Activated T-helper 2 cell treated with anti-CD3 and anti-CD28 coated beads, Interferon-gamma antibody, Interleukin-2, Interleukin-4, amounts not matched to agents 10 μg/mL and 5 μg/mL and 100 μg/mL, durations not matched to agents 14 hours and 24 hours and 36 hours (primary cell): ENCODE measurements at places on chromosomes 1 and 21. TPM values are rescaled to one million over a fixed set of nuclear protein-coding genes. Genes with fewer than 3 reads are reported as not detected.
A peak's percentile ranks its signal among the peaks of the same experiment; 100 is the strongest.

OVAAL gene
- not detected in 2 replicates for total RNA-seq

CITED4 gene
- 3.6 and 4.2 TPM in 2 replicates for total RNA-seq

FMO3 gene
- total RNA-seq = not detected in 2 replicates

RIPPLY3 gene
- 0.21 TPM in 1 of 2 replicates, not detected in the other for total RNA-seq

TRAF3IP3 gene
- total RNA-seq = 386 and 390 TPM in 2 replicates

SHISA4 gene
- 0.41 and 0.48 TPM in 2 replicates for total RNA-seq

GJA4 gene
- total RNA-seq = not detected in 2 replicates

DNA sequence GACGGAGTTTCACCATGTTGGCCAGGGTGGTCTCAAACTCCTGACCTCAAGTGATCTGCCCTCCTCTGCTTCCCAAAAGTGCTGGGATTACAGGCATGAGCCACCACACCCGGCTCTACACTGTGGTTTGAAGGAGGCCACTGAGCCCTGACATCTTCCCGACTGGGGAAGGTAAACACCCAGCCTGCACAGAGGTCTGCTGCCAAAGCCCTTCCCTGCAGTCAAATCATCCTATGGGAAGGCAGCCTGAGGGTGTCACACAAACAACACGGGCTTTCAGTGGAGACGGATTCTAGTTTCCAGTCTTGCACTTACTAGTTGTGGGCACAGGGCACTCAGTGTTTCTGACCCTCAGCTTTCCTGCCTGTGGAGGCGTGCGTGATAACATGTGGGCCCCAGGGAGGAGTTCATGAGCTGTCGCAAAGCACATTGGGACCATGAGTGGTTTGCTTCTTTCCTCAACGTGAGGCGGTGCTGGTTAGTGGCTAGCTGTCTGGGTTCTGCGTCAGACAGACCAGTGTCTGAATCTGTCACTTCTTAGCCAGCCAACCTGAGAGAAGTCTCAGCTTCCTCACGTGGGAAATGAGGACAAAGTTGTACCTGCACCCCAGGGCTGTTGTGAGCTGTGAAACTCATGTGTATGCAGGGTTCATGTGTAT lies 21.5 kb upstream of the OPRD1 start:
- no peak for DNase-seq

GRCh38 chr1:25570798-25571521 lies 27.6 kb downstream of the LDLRAP1 start:
- DNase-seq = no peak

- DNase-seq = no peak
Observed at GRCh38 chr21:35106246-35106835, 57.2 kb upstream of the RUNX1 start.

GRCh38 chr1:103513711-103514110 lies 11.8 kb upstream of the RNPC3 start:
- DNase-seq = no peak

GRCh38 chr1:31727195-31727594 lies 23.4 kb upstream of the COL16A1 start:
- DNase-seq = no peak

DNA sequence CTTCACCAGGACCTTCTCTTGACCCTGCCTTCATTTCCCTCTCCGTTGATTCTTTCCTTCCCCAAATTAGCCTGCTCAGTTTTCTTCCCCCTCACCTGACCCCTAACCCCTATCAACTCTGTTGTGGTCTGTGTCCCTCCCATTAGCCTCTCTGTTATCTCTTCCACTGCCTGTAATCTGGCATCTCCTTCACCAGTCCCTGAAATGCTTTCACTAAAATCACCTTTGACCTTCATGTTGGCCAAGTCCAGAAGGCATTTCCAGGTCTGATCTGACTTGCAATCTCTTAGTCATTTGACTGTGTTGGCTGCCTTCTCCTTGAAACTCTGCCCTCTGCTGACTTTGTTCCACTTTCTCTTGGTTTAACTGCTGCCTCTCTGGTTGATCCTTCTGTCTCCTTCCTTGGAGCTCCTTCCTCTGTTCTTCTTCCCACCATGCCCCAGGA lies 28.2 kb downstream of the ATP8B2 start:
- DNase-seq = no peak

GRCh38 chr1:228955691-228956090 lies 220.4 kb downstream of the RHOU start:
- DNase-seq = no peak

- no peak for DNase-seq
Observed at GRCh38 chr1:2251786-2252185, 23.7 kb downstream of the SKI start.

GRCh38 chr1:10504249-10504648 lies 29.5 kb downstream of the PEX14 start:
- no peak for DNase-seq

DNA sequence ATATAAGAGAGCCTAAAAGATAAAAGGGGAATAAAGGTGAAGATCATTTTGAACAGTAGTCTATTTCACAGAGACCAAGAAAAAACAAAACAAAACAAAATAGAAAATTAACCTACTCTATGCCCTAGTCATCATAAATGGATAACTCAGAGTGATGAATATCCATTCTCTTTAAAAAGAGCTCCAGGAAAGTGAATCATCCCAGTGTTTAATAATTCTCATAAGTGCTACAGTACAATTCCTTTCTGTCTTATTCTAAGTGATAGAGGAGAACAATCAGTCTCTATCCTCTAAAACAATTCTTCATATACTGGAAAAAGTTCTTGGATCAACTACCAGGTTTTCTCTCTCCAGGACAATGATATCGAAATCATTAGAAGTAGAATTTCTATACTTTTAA lies 45.8 kb downstream of the GDAP2 start:
- DNase-seq = no peak

GRCh38 chr1:40476924-40477677 lies at the start of gene ZFP69:
TSS of gene ZFP69 (plus strand) at chr1:40477290. CDS start at chr1:40479362, 2,072 bp downstream.
- DNase-seq = peak; percentile 67
